ENCODE measurements at places on chromosomes 2 and 18.

DNA sequence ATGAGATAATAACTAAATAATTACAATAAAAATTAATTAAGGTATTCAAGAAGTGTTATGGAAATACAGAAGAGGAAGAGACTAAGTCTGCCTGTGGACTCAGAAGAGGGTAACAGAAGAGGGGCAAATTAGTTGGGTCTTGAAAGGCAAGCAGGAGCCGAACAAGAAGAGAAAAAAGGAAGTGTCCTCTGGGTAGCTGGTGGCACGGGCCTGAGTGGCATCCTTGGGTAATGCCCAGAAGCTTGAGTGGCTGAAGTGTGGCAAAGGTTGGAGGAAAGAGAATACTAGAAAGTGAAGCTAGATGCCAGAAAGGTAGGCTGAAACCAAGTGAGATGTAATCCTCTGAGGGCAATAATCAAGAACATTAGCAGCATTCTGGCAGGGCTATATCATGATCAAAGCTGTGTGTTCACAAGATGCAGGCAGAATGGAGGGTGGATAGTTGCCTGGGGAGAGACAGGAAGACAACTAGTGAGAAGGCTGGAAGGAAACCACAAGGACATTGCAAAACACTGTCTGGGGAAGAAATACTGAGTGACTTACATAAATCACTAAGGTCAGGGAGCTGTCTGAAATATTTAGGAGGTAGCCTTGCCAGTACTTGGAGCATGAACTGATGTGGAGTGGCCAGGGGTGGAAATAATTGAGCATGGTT, 16.2 kb downstream of the DOCK10 start:
- DNase-seq, result no peak

DNA sequence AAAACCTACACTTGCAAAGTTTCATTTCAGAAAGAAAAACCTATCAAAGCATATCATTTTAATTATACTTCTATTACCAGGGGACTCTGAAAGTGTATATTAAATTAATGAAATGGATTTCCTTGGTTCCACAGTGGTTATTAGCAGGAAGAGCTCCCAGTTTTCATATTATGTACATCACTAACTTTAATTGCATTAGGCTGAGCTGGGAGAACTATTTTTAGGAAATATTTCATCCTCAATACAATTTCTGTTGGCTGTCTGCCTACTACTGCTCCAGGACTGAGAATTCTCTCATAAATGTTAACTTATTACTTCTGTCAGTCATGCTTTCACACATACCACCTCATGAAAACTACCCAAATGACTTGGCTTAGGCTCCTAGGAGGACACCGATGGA, 301.4 kb downstream of the CMPK2 start:
- DNase-seq, result no peak

DNA sequence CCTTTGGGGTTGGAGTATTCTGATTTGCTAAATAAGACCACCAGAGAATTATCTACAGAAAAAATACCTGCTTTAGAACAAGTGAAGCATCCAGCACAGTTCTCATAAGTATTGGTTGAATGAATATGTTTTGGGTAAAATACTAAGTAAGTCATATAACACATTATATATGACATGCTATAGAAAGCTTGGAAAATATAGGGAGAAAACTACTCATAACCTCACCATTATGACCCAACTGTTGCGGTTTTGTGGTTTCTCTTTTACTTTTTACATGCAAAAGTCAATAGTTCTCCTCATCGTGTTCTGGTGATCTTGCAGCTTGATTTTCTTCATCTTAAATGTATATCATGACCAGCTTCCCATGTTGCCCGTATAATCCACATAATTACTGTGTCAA, 66.2 kb downstream of the DIPK1C start:
- no peak for DNase-seq

DNA sequence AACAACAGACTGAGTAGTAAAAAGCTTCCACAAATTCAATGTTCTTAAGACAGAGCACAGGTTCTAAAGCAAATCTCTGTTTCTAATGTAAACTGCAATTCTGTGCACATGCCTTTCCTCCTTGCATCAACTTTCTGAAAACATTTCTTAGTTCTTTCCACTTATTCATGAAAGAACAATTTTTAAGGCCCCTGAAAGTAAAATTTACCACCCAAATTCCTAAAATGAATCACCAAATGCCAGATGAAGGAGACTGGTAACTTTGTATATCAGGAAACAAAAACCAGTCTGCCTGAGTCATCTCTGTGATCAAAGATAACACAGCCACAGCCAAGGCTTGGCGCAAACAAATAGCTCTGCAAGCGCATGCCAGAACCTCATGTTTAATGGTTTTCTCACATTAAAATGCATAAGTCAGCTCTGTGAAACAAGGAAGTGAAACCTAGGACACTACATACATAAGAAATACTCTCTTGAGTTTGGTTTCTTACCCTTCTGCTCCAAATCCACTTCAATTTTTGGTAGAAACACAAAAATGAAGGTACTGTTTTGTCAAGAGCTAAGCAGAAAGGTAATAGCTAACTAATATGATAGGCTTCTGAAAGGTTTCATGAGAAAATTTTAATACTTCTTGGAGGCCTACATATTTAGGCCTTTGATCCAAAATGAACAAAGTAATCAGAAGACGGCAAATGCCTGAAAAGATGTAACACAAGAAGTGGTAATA, 169.4 kb downstream of the THADA start:
- DNase-seq, result peak; percentile 37

DNA sequence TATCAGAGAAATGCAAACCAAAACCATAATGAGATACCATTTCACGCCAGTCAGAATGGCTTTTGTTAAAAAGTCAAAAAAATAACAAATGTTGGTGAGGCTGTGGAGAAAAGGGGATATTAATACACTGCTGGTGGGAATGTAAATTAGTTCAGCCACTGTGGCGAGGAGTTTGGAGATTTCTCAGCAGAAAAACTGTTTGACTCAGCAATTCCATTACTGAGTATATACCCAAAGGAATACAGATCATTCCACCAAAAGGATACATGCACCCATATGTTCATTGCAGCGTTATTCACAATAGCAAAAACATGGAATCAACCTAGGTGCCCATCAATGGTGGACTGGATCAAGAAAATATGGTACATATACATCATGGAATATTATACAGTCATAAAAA, 54.5 kb upstream of the WDR75 start:
- DNase-seq, result no peak

GRCh38 chr2:84776011-84776410, 104.9 kb downstream of the TRABD2A start:
- DNase-seq, result no peak

DNA sequence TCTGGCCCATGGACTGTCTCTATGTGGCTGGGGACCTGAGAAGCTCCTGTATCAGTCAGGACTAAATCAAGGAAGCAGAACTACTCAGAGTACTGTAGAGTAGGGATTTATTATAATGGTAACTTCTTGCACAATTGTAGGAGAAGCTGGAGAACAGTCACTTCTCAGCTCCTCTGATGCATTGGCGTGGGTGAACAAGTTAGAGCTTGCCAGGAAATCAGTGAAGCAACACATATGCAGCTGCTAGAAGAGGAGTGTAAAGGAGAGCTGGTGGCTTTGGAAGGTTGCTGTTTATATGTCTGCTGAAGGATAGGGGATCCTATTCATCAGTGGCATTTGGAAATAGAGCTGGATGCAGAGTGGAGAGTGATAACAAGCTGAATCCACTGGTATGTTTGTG, 215.5 kb upstream of the CWC22 start:
- no peak for DNase-seq

GRCh38 chr2:191758518-191759507, 80.9 kb downstream of the NABP1 start:
- peak; percentile 31 for DNase-seq

- DNase-seq, result peak; percentile 19
These were observed 34.9 kb upstream of the ATP8B1 start for GRCh38 chr18:57837917-57838548.

- no peak for DNase-seq
These were observed 286.8 kb downstream of the MYCN start for GRCh38 chr2:16226943-16227664.

- DNase-seq, result no peak
These were observed 255.5 kb downstream of the ETAA1 start for GRCh38 chr2:67652679-67653078.

GRCh38 chr2:63845866-63846265, 4.2 kb downstream of the UGP2 start:
- DNase-seq, result no peak

DNA sequence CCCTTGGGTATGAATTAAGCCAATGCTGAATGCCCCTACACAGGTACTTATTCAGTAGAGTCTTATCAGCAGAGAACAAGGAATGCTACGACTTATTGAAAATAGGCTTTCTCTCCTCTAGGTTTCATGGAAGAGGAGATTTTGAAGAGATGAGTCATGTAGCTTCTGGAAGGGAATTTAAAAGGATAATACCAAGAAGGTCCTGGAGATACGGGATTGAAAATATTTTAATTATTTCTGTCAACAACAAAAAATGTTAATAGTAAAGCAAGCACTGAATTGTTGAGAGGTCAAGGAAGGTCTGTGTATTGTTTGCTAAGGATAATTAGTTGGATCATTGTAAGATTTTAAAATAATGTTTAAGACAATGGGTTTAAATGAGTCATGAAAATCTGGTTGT, 293.0 kb upstream of the SPHKAP start:
- no peak for DNase-seq

DNA sequence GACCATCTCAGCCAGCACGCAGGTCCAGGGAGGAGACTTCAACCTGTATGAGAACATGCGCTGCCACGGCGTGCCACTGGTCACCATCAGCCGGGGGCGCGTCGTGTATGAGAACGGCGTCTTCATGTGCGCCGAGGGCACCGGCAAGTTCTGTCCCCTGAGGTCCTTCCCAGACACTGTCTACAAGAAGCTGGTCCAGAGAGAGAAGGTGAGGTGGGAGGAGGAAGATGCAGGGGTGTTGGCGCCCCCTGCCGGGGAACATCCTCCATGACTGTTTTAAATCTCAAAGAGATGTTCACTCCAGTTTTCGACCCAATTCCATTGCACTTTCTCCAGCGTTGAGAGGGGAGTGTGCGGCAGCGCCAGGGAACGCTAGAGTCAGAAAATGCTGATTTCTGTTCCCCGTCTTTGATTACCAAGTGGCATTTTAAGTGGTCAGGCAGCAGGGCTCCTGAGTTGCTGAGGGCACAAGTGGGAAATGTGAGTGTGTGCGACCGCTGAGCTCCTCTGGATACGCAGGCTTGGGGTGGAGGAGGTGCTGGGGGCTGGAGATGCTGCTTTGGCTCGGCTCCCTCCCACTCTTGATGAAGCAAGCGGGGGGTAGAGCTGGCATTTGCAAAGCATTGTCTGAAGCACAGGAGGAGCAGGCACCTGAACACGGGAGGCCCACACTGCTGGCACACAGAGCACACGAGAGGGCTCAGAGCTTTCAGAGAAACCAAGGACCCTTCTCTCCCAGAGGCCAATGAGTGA, 27.7 kb upstream of the MAPRE3 start:
- DNase-seq, result peak; percentile 60

DNA sequence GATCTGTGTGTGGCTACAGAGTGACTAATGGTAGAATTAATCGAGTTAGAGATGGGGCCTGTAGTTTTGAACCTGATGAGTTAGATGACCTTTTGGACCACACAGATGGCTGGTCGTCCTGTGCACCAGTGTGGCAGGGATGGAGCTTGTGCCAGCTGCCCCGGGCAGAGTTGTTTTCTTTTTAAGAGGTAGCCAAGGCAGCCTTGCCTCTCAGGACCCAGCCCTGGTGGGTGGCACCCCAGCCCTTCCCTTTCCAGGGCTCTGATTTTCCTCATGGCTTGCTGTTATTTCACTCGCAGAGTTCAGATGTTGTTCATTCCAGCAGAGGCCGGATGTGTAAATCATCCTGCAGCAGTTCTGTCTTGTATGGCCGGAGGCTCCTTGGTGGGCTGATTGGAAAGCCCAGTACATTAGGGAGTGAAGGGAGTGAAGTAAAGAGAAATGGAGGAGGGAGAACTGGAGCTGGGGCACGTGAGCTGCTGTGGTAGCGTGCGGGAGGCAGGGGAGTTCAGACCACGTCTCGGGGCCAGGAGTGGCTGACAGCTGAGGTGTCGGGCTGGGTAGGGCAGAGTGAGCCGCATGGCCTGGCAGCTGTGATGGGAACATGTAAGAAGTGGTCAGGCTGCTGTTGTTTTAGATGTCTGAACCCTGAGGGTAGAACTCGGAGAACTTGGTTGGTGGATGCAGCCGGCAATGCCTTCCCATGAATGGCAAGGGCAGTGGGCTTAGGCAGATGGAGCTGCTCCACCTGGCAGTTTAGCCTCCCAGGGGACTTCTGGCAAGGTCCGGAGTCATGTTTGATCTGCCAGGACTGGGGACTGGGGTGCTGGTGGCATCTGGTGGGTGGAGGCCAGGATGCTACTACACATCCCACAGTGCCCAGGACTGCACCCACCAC, 28.8 kb downstream of the ASAP2 start:
- no peak for DNase-seq

- no peak for DNase-seq
These were observed 7.3 kb downstream of the FOSL2 start for GRCh38 chr2:28399956-28400355.

DNA sequence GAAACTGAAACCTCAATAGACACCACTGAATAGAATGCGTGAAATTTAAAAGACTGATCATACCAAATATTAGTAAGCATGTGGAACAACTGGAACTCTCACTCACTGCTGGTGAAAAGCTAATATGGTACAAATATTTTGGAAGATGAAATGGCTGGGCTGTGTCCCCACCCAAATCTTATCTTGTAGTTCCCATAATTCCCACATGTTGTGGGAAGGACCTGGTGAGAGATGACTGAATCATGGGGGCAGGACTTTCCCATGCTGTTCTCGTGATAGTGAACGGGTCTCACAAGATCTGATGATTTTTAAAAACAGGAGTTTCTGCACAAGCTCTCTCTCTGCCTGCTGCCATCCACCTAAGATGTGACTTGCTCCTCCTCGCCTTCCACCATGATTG, 32.0 kb upstream of the MYCN start:
- DNase-seq, result no peak

- DNase-seq, result no peak
These were observed 258.9 kb downstream of the METTL4 start for GRCh38 chr18:2312440-2312839.

- DNase-seq, result no peak
These were observed 785.5 kb upstream of the RAB6C start for GRCh38 chr2:129193961-129194360.

DNA sequence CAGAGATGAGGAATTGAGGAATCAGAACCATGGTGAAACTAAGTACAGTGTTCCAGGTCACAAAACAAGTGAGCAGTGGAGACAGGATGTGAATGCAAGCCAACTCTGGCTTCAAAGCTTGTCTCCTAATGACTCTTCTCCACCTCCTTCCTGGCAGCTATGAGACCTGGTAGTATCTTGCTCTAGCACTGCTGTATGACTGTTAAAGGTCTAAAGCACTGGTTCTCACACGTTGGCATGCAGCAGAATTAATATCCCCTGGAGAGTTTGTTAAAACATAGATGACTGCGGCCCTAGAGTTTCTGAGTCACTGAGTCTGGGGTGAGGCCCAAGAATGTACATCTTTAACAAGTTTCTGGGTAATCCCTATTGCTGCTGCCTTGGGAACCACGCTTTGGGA, 63.3 kb downstream of the SUCLG1 start:
- DNase-seq, result no peak
